Right ventricle myocardium superior (tissue), 1 donor: ENCODE measurements at places on chromosomes 7 and 10.

DNA sequence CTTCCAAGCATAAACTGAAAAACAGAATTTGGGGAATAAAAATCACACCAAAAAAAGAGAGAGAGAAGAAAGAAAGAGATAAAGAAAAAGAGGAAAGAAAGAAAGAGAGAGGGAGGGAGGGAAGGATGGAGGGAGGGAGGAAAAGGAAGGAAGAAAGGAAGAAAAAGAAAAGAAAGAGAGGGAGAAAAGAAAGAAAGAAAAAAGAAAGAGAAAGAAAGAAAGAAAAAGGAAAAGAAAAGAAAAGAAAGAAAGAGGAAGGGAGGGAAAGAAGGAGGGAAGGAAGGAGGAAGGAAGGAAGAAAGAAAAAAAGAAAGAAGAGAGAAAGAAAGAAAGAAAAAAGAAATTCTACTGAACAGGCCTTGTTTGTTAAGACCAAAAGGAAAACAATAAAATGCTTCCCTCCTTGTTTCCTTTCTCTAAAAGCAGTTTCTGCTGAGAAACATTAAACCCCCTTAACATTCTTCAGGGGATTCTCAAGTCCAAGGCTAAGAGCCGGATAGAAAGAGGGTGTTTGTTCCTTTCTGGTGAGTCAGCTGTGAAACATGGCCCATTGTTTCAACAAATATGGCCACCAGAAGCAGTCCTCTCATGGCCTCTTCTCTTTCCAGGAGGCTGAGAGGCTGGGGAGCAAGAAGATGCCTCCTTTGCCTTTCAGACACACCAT is 46.9 kb upstream of the GPAM start:
- no peak for DNase-seq

DNA sequence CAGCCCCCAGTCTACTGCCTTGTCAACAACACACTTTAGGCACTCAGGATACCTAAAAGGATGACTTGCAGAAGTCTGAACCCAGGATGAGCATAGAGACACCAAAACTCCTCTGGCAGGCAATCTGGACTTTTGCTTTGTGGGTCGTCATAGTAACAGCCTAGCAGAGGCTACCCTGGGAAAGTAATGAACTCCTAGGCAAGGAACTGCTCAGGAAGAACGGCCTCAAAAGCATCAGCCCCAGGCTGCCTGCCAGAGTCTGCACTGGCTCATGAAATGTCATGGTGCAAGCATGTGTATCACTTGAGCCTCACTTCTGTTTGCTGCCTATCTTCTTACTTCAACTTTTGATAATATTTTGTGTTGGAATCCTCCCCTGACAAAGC is 715.1 kb downstream of the GRID1 start:
- DNase-seq: no peak

DNA sequence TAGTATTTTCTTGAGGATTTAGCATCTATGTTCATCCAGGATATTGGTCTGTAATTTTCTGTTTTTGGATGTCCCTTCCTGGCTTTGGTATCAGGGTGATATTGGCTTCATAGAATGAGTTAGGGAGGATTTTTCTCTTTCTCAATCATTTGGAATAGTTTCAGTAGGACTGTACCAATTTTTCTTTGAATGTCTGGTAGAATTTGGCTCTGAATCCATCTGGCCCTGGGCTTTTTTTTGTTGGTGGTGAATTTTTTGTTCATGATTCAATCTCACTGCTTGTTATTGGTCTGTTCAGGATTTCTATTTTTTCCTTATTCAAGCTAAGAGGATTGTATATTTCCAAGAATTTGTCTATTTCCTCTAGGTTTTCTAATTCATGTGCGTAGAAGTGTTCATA is 192.7 kb downstream of the KIF20B start:
- no peak for DNase-seq

GRCh38 chr7:30240106-30240800 is 44.1 kb upstream of the ZNRF2 start:
- DNase-seq: no peak

DNA sequence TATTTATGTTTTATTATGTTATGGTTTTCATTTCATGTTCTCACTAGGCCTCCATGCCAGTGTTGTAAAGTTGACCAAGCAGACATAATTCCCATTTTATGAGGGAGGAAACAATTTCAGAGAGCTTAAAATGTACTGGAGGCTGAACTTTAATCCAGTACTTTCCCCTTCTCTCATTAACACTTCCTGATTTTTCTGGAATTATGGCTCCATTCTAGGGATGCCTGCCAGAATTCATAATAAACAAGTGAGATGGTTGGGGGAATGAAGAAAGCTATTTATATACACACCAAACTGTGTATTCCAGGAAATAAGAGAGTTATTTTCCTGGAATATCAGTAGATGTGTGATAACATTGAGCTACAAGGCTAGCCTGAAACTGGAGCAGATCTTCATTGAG is 6.9 kb downstream of the TMEM236 start:
- no peak for DNase-seq
